ENCODE measurements at places on chromosomes 13 and 19.
A peak's percentile ranks its signal among the peaks of the same experiment; 100 is the strongest.

GRCh38 chr13:31903111-31903815 is 128.3 kb upstream of the FRY start:
- no peak for DNase-seq

GRCh38 chr19:47274071-47274890 is at the start of gene INAFM1:
Gene INAFM1 (plus strand): TSS chr19:47274885. CDS start chr19:47274920, 35 bp downstream.
- DNase-seq, result peak; percentile 100

GRCh38 chr19:51904331-51905165 is at the start of gene ZNF649:
Gene ZNF649 (minus strand): TSS chr19:51905017. CDS start chr19:51900107, 4,910 bp downstream.
- DNase-seq, result peak; percentile 83

GRCh38 chr13:48976576-48977285 is 1.0 kb downstream of the FNDC3A start:
- DNase-seq, result no peak

GRCh38 chr13:103931885-103932284 is 865.7 kb upstream of the SLC10A2 start:
- DNase-seq, result no peak

GRCh38 chr19:17648097-17648660 is 40.0 kb downstream of the UNC13A start:
- DNase-seq, result no peak

GRCh38 chr13:111492341-111492950 is 172.0 kb downstream of the TEX29 start:
- DNase-seq, result no peak

- no peak for DNase-seq
These were observed 11.4 kb downstream of the GPR180 start for GRCh38 chr13:94613051-94613450.

DNA sequence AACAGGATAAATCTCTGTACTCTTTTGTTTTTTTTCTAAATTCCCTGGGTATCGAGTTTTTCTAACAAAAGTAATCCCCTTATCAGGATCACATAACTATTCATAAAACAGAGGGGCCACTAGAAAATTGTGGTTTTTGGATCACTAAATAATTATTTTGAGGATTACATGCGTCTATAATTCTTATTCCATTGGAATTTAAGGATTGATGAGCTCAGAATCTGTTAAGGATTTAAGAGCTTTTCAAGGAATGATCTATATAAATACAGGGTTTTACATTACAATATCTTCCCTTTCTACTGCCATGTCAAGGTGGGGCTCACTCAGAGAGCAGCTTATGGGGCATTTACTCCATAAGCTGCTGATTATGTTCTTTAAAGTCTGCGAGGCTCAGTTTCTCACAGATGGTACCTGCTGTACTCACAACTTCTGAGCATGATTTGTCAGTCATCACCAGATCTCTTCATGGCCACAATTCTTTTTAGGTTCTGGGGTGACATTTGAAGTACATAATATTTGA is 449.8 kb downstream of the PCDH17 start:
- no peak for DNase-seq
